NCI-H748 treated with DMSO at 0.1 percent for 48 hours (cell line): ENCODE measurements at places on chromosomes 1 and 21.

GRCh38 chr1:231751415-231751814, 124.8 kb downstream of the DISC1 start:
- DNase-seq, result no peak

- DNase-seq, result no peak
These were observed 42.0 kb downstream of the VPS26C start for GRCh38 chr21:37224861-37225839.

DNA sequence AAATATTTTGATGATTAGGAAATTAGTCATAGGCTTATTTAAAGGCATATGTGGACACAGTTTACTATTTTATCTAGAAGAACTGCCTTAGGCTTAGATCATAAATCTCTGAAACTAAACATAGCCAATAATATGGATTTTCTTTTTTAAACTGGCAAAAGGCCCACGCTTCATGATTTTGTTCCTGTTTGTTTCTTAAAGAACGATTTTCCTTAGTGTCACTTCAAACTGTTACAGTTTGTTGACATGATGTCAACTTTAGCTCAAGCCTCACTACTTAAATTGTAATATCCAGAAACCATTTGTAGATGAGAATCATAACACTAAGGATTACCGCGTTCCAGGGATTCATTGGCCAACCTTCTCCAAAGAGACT, 322.6 kb downstream of the HHIPL2 start:
- DNase-seq, result no peak

- no peak for DNase-seq
These were observed 98.7 kb upstream of the RGS1 start for GRCh38 chr1:192476802-192477298.

DNA sequence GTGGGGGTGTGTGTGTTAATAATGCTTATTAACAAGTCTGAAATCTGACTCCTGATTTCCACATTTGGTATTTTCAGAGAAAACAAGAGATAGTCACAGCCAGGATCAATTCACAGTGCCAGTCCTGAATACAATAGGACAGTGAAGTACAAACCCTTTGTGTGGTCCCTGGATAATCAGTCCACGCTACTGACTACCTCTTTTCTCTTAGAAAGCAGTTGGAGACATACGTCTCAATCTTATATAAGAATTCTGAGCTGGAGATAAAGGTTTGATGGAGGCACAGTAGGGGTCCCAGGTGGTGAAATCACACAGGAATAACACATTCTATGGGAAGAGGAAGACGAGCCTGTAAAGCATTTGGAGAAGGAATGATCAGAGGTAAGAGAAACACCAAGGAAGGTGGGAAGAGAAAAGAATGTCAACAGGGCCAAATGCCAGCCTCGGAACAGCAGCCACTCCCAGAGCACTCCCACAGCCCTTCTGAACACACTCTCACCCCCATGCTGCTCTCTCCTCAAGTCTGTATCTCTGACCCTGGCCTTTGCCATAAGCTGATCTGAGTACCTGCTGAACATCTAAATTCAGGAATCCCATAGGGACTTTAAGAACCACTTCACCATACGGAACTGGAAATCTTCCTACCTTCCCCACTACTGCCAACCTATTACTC, 48.6 kb downstream of the TRAF5 start:
- DNase-seq, result no peak

- peak; percentile 16 for DNase-seq
These were observed 67.2 kb upstream of the HOOK1 start for GRCh38 chr1:59747420-59748024.

- no peak for DNase-seq
These were observed 3.5 kb downstream of the SLC66A1 start for GRCh38 chr1:19315378-19316198.

DNA sequence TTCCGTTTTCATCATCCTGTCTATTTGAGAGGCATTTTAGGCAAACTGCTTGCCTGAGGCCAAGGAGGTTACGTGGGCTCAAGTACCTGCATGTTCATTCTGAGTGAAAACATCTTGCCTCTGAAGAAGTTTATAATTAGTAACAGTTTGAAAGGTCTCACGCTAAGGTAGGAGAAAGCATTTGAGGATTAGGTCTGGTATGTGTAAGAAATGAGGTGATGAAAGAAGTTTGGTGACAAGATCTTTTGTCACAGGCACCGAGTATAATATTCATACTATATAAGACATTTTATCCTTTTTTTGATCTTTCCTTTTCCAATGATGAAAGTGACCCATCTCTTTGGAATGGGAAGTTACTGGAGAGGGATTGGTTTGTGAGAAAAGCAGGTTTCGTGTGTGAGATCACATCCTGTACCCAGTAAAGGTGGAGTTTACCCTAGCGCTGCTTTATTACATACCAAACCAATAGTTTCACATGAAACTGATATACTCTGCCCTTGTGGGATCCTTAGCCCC, 98.7 kb upstream of the PDC start:
- no peak for DNase-seq

DNA sequence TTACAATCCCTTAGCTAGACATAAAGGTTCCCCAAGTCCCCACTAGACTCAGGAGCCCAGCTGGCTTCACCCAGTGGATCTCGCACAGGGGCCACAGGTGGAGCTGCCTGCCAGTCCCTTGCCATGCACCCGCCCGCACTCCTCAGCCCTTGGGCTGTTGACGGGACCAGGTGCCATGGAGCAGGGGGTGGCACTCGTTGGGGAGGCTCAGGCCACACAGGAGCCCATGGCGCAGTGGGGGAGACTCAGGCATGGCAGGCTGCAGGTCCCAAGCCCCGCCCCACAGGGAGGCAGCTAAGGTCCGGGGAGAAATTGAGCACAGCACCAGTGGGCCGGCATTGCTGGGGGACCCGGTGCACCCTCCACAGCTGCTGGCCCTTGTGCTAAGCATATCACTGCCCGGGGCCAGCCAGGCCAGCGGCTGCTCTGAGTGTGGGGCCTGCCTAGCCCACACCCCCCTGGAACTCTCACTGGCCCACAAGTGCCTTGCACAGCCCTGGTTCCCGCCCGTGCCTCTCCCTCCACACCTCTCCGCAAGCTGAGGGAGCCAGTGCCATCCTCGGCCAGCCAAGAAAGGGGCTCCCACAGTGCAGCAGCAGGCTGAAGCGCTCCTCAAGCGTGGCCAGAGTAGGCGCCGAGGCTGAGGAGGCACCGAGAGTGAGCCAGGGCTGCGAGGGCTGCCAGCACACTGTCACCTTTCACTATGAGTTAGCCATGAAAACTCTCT, 117.8 kb downstream of the LIPI start:
- no peak for DNase-seq

DNA sequence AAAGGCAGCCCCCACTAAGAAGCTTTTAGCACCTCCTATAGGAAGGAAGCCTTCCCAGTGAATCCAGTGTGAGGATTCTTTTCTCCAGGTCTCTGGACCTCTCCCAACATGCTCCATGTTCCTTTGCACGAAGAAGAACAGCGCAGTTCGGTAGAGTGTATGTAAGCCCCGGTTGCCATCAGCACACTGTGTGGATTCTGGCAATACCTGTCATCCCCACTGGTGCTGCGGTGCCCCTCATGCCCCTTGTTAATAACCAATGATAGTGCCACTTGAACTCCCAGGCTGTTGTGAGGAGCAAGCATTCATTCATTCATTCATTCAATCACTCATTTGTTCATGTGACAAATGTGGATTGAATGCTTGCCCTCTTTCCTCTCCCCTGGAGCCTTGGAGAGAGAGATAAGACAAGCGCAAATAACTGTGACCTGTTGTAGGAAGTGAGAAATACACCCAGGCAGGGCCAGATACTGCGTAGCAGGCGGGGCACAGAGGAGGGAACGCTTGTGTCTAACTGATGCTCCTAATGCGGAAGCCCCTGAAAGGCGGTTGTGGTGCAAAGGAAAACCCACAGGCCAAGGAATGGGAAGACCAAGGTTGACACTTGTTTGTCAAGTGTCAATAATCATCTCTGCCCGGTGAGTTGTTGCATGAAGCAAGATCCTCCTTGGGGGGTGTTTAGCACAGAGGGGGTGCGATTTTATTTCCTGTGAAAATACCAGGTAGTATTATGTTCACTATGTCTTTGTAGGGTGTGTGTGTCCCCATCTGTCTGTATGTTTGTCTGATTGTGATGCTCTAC, 9.8 kb downstream of the LGR6 start:
- no peak for DNase-seq

DNA sequence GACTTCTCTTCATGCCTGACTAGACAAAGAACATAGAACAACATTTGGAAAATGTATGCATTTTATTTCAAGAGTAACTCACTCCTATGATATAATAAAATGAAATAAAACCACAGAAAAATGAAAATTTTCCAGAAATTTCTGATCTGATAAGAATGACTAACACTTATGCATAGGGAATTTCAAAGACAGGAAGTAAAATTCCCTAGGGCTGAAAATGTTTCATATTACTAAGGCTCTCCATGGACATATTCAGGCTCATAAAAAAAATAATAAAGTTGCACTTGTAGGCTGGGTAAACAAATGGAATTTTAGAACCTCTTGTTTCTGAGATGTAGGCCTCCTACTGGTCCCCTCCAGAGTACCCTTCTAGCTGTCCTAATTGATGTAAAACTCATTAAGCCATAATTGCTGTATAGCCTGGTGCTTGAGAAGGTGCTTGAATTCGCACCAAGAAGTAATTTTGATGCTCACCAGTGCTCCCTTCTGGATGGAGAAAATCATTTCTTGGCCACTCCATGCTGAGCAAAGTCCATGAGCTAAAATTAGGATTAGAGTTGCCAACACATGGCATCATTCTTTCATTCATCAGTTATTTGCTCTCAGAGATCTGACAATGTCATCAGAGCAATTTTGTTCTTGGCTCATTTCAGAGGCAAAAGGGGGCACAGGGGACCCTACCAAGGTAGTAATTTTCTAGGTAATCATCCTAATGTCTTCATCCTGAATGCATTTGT, 641.0 kb upstream of the CAMK1G start:
- DNase-seq, result no peak
